ENCODE measurements at places on chromosomes 2 and 18.

DNA sequence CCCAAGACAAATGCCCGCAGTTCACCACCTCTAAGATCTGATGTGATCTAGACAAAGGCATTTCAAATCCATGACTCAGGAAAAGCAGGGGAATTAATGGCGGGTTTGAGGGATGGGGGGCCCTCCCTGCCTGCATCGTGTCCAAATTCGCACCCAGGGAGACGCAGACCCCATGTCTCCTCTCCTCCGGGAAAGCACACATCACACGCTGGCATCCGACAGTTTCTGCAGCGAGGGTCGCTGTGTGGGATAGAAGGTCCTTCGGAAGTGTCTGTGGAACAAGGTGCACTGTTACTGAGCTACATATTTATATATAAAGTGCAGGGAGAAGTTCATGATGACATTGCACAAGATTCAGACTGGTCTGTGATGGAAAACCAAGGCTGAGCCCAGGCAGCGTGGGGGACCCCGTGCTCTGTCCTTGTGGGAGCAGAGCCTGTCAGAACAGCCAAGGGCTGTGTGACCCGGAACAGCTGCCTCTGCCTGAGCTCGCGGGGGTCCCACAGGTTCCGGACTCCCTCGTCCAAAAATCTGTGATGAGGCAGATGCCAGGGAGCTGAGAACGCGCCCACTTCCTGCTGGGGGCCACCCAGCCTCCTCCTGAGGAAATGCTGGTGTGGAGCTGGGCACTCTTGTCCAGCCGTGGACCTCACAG is 82.3 kb upstream of the CTDP1 start:
- no peaks in the 10 kb centered on the region for H3K36me3 ChIP-seq
- H3K27ac ChIP-seq, result no peak overlapping the region
- peaks cover 4% of the 10 kb centered on the region for H3K27me3 ChIP-seq
- no peak overlapping the region for H3K4me3 ChIP-seq
- no peaks in the 10 kb centered on the region for H3K4me1 ChIP-seq

DNA sequence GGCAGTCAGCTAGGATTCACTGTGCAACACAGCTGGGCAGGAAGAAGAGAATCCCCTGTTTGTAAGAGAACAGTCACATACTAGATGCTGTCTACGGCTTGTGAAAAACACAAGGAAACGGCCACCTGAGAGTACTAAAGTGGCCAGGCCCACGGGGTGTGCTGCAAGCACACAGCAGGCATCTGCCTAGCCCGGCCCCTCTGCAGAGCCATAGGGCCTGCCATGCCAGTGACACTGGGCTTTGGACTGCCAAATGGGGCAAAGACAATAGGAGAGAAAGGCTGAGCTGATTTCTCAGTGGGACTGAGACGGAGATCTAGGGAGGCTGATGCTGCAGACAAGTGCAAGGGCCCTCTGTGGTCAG is 10.3 kb downstream of the TUBB6 start:
- no peaks in the 10 kb centered on the region for H3K4me1 ChIP-seq
- H3K4me3 ChIP-seq, result no peak overlapping the region
- H3K27ac ChIP-seq, result no peak overlapping the region
- H3K27me3 ChIP-seq, result no peaks in the 10 kb centered on the region
- peaks cover 2% of the 10 kb centered on the region for H3K36me3 ChIP-seq
- no peak for DNase-seq

- DNase-seq, result no peak
- peaks cover 33% of the 10 kb centered on the region for H3K36me3 ChIP-seq
- peaks cover 17% of the 10 kb centered on the region for H3K4me1 ChIP-seq
- H3K27ac ChIP-seq, result no peak overlapping the region
- no peak overlapping the region for H3K4me3 ChIP-seq
Observed at GRCh38 chr18:63286926-63287325, 32.6 kb downstream of the BCL2 start.

GRCh38 chr2:164975891-164976290 is 20.6 kb upstream of the SLC38A11 start:
- no peaks in the 10 kb centered on the region for H3K36me3 ChIP-seq
- no peak for DNase-seq
- H3K4me1 ChIP-seq, result peaks cover 7% of the 10 kb centered on the region
- H3K27me3 ChIP-seq, result peaks cover 2% of the 10 kb centered on the region

DNA sequence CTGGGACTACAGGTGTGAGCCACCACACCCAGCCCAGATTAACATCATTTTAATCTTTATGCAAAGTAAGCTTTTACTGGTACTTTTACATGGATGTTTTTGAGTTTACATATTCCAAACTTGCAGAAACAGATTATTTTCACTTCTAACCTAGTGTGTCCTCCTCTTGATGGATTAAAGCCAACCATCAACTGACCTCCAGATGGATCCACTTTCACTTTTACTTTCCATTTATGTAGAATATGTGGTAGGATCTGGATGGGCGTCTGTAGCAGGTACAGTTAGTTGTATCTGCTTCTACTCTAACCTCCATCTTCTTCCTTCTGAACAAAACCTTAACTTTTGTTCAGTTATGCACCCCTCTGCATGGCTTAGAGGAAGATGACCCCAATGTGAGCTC is 264.1 kb downstream of the CDH20 start:
- H3K4me1 ChIP-seq, result no peaks in the 10 kb centered on the region
- peaks cover 18% of the 10 kb centered on the region for H3K27me3 ChIP-seq
- DNase-seq, result no peak
- no peaks in the 10 kb centered on the region for H3K36me3 ChIP-seq
- H3K4me3 ChIP-seq, result no peak overlapping the region
- H3K27ac ChIP-seq, result no peak overlapping the region

All from activated naive CD4-positive, alpha-beta T cell treated with anti-CD3 and anti-CD28 coated beads for 36 hours (primary cell).